Aorta (tissue), 5 donors: ENCODE measurements at places on chromosomes 2 and 18. TPM values are rescaled to one million over a fixed set of nuclear protein-coding genes. Genes with fewer than 3 reads are reported as not detected.

Gene CFAP65
- not detected for total RNA-seq

Gene CYBRD1
- total RNA-seq = 396 TPM

Gene AKAIN1
- not detected for total RNA-seq

Gene FAM124B
- 4.8 TPM for total RNA-seq

- no peaks in the 10 kb centered on the region for H3K4me1 ChIP-seq
- peak; percentile 54 for DNase-seq
- no peak overlapping the region for H3K27ac ChIP-seq
- no peaks in the 10 kb centered on the region for H3K36me3 ChIP-seq
Measured at GRCh38 chr2:68366083-68366560, 1.0 kb downstream of the PLEK start.

- H3K27me3 ChIP-seq = no peaks in the 10 kb centered on the region
- no peak overlapping the region for H3K27ac ChIP-seq
- H3K36me3 ChIP-seq = no peaks in the 10 kb centered on the region
- no peaks in the 10 kb centered on the region for H3K4me1 ChIP-seq
Measured at GRCh38 chr2:239594772-239595608, 194.2 kb upstream of the HDAC4 start.

DNA sequence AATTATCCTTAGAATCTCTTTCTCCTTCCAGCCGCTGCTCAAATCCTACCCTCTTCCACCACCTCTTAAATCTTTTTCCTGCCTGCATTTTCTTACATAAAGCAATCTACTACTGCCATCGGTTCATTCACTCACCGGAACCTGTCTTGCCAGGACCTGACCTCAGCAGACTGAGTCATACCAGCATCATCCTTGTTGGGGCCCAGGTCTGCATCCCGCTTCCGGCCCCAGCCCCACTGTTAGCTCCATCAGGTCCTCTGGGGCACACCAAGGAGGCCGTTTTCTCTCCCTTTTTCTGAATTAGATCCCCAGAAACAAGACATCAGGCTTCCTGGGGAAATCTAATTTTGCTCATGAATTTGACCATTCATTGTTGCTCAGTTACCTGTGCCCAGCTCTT is 42.7 kb upstream of the TGFA start:
- no peaks in the 10 kb centered on the region for H3K36me3 ChIP-seq
- H3K27ac ChIP-seq = no peak overlapping the region
- no peaks in the 10 kb centered on the region for H3K4me1 ChIP-seq
- DNase-seq = no peak
- no peaks in the 10 kb centered on the region for H3K27me3 ChIP-seq
- H3K4me3 ChIP-seq = no peak overlapping the region

GRCh38 chr2:19359456-19359855 is 1.0 kb upstream of the OSR1 start:
- no peaks in the 10 kb centered on the region for H3K4me1 ChIP-seq
- peak overlapping the region; percentile 57 for H3K27ac ChIP-seq

DNA sequence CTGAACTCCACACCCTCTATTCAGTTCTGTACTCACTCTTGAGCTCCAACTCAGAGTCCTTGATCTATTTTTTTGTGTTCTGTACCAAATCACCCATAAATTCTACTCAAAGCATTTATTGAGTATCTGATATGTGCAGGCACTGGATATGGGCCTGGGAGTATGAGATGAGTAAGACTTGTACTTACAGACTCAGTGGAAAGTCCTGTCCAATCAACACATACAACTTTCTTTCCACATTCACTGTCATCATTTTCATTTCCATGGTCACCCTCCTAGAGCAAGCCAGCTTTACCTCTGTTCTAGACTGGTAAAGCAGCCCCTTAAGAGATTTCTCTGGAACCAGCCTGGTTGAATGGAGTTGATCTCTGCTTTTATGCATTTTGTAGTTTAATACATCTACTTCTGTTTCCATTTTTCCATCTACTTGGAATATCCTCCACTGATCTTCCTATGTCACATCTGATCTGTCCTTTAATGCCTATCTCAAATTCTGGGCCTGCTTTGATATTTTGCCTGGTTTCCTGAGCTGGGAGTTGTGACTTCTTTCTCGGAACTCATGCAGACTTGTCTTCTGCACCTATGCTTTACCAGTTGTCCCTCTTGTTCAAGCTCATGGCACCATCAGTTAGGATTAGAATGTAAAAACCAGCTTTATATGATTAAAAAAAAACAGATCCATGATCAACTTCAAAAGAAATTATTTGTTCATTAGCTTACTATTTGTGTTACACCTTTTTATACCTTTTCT is 96.9 kb upstream of the GLS start:
- H3K4me1 ChIP-seq = no peaks in the 10 kb centered on the region
- H3K36me3 ChIP-seq = no peaks in the 10 kb centered on the region
- H3K27me3 ChIP-seq = no peaks in the 10 kb centered on the region
- no peak overlapping the region for H3K27ac ChIP-seq

- H3K4me1 ChIP-seq = no peaks in the 10 kb centered on the region
- no peaks in the 10 kb centered on the region for H3K27me3 ChIP-seq
Measured at GRCh38 chr2:26658691-26659346, 17.7 kb upstream of the CIB4 start.

- no peaks in the 10 kb centered on the region for H3K4me1 ChIP-seq
- DNase-seq = no peak
- H3K4me3 ChIP-seq = no peak overlapping the region
- no peak overlapping the region for H3K27ac ChIP-seq
Measured at GRCh38 chr18:58308463-58308862, 264.4 kb downstream of the NEDD4L start.

DNA sequence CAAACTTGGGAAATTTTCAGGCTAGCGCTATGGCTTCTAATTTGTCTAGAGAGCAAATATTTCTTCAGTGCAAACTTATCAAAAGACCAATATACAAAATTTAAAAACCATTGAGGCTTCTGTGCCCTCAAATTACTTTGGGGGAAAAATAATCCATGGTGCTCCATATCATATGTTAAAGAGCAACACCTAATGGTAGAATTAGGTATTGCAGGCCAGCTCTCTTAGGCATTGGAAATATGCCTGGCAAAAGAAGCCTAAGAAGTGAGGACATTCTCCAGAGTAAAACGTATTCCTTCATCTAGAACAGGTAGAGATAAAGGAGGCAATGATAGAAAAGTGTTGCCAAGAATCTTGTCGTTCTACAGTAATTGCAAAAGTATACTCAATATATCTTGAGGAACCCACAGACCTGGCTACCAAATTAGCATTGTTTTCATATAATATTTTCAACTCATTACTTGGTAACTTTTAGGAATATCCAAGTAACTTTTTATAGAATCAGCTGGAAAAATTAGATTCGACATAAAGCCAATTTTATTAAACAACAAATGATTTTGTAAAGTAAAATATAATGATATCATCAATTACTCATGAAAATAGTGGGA is 401.1 kb downstream of the BCL11A start:
- DNase-seq = no peak
- H3K4me3 ChIP-seq = no peak overlapping the region
- no peak overlapping the region for H3K27ac ChIP-seq
- H3K4me1 ChIP-seq = no peaks in the 10 kb centered on the region
- no peaks in the 10 kb centered on the region for H3K36me3 ChIP-seq

DNA sequence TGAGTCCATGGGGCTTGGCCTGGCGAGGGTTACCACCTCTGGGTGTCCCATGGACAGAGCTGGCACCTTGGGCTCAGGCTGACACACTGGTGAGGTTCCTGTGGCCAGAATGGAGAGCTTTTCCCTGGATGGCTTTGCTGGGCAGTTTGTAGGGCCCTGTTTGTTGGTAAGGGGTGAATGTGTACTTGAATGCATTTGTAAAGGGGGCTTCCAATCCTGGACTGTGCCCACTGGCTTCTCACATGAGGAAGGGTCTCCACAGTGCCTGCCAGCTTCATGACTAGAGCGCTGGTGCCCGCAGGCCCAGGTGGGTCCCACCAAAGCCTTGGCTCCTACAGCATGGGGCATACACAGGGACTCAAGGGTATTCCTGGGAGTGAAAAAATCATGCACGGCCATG is 103.5 kb upstream of the SIX2 start:
- H3K4me3 ChIP-seq = no peak overlapping the region
- no peak for DNase-seq
- no peak overlapping the region for H3K27ac ChIP-seq
- H3K36me3 ChIP-seq = no peaks in the 10 kb centered on the region
- H3K4me1 ChIP-seq = no peaks in the 10 kb centered on the region
